ENCODE measurements at places on chromosomes 7 and 10.

DNA sequence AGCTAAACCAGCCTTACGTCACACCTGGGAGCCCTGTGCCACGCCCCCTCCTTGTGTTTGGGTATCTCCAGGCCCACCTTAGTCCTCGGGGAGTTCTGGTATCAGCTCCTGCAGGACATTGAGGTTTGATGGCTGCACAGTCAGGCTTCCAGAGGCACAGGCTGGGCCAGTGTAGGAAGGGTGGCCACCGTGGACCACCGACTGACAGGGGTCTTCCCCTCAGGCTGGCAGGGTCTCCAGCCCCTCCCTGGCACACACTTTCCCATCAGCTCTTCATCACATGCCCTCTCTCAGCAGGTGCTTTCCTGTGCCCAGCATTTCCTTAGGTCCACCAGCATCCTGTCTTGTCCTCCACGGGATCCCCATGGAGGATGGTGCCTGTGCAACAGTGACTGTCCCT is 413.1 kb downstream of the TCERG1L start:
- no peak for DNase-seq

DNA sequence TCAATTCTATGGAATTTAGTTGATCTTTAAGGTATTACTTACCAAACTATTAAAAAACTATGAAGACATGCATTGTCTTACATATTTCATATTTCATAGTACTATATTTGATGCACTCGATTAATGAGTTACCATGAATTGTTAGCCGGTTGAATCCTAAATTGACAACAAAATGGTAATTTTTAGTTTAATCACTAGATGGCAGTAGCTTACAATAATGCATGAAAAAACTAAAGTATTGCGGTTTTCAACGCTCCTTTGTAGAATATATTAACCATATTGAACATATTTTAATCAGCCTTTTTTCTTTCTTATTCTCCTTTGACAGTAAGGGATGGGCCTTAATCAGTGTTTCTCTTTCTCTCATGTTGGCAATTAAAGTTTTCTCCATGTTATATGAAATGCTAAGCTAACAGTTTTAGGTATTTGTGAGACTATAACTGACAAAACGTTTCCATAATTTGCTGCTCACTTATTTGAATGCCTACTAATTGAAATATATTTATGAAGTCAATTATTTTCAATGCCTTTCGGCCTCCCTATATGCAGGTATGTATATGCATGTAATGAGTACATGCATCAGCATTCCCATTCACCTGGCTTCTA is 48.5 kb upstream of the ARL4A start:
- DNase-seq = no peak

- DNase-seq = no peak
These were observed 406.9 kb downstream of the SFMBT2 start for GRCh38 chr10:7003831-7004395.

- DNase-seq = no peak
These were observed 89.8 kb downstream of the SEMA3A start for GRCh38 chr7:84104826-84105225.

- DNase-seq = no peak
These were observed 10.9 kb downstream of the PARP12 start for GRCh38 chr7:140051820-140052219.

DNA sequence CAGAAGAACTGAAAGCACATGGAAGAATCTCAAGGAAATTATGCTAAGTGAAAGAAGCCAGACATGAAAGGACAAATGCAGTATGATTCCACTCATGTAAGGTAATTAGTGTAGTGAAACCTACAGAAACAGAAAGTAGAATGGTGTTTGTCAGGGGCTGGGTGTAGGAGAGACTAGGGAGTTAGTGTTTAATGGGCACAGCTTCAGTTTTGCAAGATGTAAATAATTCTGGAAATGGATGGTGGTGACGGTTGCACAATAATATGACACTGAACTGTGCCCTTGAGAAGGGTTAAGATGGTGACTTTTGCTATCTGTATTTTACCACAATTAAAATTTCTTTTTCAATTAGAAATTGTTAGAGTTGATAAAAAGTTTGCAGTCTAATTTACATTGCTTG is 157.3 kb upstream of the ADCY1 start:
- no peak for DNase-seq

DNA sequence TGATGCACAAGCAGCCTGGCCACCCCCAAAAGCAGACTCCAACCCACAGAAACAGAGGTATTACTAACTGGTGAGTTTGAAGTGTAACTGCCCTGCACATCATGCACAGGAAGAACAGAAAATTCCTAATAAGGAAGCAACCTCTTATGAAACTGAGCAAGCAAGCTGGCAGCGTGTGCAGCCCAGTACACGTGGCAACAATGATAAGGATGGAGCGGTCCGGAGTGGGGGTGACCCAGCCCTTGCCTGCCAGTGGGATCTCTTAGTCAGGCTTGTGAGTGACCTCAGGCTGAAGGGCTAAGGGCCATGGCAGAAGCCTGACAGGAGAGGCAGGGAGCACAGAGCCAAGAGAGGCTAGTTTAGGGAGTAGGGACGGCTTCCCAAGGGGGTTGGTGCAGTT is 22.1 kb upstream of the AOAH start:
- DNase-seq = no peak

GRCh38 chr7:137981668-137982067 is 20.2 kb downstream of the CREB3L2 start:
- no peak for DNase-seq

GRCh38 chr7:89332026-89332425 is 536.5 kb upstream of the TEX47 start:
- DNase-seq = no peak

GRCh38 chr10:60534761-60535389 is 145.2 kb upstream of the ANK3 start:
- DNase-seq = no peak

DNA sequence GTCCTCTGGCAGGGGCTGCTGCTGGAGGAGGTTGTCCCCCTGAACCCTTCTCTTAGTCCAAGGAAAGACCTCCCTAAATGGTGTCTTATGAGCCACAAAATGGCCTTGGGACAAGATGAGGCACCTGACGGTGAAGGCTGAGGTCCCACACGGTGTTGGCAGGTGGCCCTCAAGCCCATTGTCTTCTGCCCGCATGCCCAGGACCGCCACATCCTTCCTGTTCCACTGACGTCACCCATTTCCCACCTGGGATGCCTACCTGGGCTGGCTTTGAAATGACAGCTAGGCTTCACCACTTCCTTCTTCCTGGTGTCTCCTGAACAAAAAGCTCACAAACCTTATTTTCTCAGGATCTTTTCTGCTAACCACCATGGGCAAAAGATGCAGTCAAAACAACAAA is 2.1 kb upstream of the DMBT1 start:
- DNase-seq = no peak

- no peak for DNase-seq
These were observed 16.7 kb downstream of the FAM53B start for GRCh38 chr10:124727361-124727960.

- no peak for DNase-seq
These were observed 323.7 kb downstream of the RPS24 start for GRCh38 chr10:78357141-78358063.

- DNase-seq = no peak
These were observed 32.8 kb downstream of the TMEM60 start for GRCh38 chr7:77765481-77765880.

- DNase-seq = no peak
These were observed 224.4 kb downstream of the KCNMA1 start for GRCh38 chr10:77413231-77413630.

- no peak for DNase-seq
These were observed 166.0 kb downstream of the FANK1 start for GRCh38 chr10:126062131-126063032.

DNA sequence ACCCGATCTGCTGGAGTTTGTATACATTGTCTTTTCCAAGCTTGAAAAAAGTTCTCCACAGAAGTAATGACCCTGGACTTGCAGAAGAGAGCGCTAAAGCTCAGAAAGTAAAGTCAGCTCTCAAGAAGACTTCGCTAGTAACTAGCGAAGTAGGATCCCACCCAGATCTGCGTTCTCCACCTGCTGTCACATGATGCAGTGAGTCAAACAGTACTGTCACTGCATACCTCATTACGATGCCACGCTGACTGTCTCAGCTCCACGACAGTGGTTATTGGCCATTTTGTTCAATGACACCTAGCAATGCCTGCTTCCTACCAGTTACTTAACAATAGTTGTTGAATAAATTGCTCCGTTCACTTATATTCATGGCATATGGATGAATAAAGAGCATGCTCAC is 29.7 kb upstream of the SEC61G start:
- DNase-seq = peak; percentile 32

DNA sequence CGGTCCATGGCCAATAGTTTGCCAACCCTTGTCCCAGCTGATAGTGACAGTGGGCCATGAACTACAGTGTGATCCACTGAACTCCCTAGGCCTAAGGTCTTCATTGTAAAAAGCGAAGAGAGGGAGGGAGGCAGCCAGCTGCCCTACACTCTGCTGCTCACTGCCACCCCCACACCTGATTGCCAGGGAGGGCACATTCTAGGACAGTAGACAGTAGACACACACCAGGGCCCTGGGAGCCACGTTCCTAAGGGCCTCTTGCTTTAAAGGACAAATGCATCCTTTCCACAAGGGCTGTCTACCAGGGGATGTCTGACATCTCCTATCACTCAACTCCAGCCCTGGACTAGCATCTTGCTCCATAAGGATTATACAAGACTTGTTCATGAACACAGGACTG is 122.2 kb downstream of the DLG5 start:
- DNase-seq = no peak

DNA sequence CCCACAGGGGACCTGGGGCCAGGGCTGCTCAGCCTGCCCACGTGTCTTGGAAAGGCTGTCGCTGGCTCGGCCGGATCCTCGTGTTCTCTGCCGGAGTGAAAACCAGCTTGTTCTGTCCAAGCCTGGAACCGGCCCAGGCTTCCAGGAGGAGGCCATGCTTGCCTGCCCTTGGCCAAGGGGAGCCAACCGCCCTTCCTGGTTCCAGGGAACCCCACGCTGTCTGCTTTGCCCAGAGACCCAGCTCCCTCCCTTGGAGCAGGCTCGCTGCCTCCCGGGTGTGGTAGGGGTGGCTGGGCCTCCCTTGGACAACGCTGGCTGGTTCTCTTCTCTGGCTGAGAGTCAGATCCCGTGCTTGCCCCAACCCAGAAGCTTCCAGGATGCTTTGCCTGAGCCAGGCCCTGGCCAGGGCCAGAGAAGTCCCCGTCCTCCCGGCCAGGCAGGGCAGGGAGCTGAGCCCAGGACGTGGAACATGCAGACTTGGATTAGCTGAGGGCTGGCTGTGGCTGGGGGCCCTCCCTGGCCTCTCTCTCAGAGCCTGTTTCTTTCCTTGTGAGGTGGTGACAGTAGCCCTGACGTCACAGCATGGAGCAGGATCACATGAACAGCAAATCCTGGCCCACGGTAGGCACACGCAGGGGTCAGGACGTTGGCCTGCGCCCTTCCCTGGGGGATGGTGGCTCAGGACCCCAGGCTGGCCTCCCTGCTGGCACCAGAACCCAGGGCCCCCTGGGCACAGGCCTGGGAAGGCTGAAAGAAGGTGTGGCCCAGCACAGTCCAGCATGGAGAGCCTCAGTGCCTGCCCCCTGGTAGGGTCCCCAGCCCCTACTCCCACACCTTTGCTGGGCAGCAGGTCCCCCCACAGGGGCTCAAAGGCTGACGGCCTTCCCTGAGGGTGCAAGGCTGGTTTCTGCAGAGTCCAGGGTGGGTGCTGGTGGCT is 67.5 kb downstream of the PWWP2B start:
- DNase-seq = no peak

- no peak for DNase-seq
These were observed 12.4 kb downstream of the GNAT3 start for GRCh38 chr7:80499350-80499953.

- peak; percentile 53 for DNase-seq
These were observed 645 bp downstream of the SLC26A4 start for GRCh38 chr7:107661081-107661864.

GRCh38 chr10:93849593-93849992 is 44.2 kb upstream of the SLC35G1 start:
- DNase-seq = no peak

DNA sequence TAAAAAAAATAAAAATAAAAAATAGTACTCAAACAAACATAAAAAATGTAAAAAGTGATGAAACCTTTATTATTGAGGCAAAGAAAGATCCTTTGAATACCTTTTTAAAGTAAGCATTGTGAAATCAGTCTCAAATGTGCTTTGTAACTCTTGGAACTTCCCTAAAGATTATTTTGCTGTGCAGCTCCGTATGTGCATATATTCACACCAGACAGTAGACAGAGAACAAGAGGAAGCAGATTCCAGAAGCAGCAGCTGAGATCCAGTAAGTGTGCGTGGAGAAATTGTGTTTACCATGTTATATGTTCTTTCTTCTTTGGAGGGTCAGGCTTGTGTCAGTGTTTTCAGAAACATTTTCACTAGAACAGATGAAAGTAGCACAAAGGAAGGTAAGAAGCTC is 324.9 kb downstream of the AGMO start:
- DNase-seq = no peak

GRCh38 chr10:124636271-124636995 is 107.7 kb downstream of the FAM53B start:
- DNase-seq = no peak

DNA sequence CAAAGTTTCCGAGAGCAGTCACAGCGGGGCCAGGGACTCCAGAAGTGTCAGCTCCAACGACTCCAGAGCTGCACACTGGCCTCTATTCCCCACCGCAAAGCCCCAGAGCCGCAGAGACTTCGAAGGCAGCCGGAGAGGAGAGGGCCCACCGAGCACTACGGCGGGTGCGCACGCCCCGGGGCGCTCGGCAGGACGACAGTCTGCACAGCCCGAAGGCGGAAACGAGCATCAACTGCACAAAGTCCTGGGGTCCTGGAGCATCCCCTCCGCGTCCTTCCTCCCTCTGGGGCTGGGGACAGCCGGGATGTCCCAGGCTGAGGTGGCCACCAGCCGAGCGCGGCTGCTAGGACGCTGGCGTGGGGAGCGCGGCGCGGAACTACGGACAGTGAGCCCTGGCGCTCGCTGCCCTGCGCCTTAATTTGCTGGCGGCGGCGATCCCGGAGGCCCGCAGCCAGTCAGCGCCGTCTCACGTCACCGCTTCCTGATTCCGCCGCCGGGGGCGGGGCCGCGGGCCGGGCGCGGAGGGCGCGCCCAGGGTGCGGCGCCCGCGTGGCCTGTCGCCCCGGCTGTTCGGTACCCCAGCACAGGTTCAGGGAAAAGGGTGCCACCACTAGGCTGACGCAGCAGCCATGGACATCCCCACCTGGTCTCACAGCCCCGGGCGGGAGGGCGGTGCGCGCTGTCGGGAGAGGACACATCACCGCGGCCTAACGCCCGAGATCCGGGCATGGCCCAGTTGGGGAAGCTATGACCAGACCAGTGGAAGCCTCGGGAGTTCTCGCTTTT is at the start of gene TBX20:
Gene TBX20, minus strand, starts transcription at position 391 of the 786 bp plus-strand sequence. CDS start 480 bp downstream, outside the sequence.
- DNase-seq = peak; percentile 52

- DNase-seq = no peak
These were observed 86.3 kb downstream of the CREB5 start for GRCh38 chr7:28498636-28499035.
